ENCODE measurements at places on chromosomes 13 and 19.

DNA sequence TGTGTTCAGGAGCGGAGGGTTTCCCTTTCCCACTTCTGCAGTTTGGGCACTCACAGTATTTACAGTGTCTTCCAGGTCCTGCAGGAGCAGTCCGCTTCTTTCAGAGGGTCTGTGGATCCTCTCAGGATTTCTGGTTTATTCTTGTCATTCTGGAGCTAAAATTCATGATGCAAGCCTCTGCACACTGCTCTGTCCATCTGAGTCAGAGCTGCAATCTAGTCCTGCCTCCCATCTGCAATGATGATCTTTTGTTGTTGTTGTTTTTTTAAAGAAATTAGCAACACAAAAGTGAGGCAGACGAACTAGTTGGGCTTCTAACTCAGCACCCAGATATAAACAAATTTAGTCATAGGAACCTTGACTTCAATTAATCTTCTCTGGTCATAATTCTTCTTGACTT is 86.5 kb downstream of the DLEU7 start:
- DNase-seq, result no peak

DNA sequence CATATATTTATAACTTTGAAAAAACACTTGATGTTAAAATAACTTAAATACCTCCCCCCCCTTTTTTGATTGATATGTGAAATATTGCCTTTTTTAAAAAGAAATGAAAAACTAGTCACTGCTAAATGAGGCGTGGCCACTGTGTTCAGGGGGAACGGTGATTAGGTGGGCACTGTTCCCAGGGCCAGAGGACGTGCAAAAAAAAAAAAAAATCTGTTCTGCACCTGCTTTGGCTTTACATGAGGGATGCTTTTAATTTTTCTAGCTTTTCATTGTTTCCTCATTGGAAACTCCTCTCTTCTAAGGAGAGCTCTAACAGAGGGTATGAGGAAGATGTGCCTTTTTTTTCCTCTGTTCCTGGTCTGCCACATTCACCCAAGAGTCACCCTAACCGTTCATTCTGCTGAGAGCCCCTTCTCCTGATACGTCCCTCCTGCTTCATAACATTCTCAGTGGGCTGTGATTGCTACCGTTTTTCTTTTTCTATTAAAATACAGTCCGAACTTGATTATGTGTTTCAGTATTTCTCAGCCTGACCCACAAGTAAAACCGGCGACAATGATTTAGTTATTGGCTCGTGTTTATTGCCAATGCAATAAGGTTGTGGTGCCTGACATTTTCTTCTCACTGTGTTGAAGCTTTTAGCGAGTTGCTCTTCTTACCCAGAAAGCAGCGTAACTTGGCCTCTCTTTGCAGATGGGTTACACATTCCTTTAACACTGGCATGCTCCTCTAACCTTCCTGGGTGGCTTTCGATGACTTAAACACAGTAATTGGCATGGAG is 64.8 kb upstream of the ZNF536 start:
- DNase-seq, result no peak

GRCh38 chr19:1651568-1652291 is 685 bp downstream of the TCF3 start:
- DNase-seq, result peak; percentile 66

GRCh38 chr13:19836472-19836871 is 27.0 kb downstream of the ZMYM5 start:
- no peak for DNase-seq

GRCh38 chr13:87671031-87671752 is at the start of gene SLITRK5:
SLITRK5 (plus strand) TSS chr13:87671371; CDS start chr13:87675389, 4,018 bp downstream.
- DNase-seq, result peak; percentile 54
